ENCODE measurements at places on chromosomes 16 and 17. TPM values are rescaled to one million over a fixed set of nuclear protein-coding genes. Genes with fewer than 3 reads are reported as not detected.

Gene NEUROD2
- not detected for total RNA-seq

Gene FAM117A
- total RNA-seq: 8.0 TPM

Gene PEMT
- total RNA-seq: 27.0 TPM

Gene TMED6
- 0.36 TPM for total RNA-seq

Gene NTN1
- total RNA-seq: 14.5 TPM

Gene CDRT15
- total RNA-seq: not detected

Gene CHTF18
- 118 TPM for total RNA-seq

Gene HS3ST4
- not detected for total RNA-seq
